ENCODE measurements at places on chromosomes 2 and 18. TPM values are rescaled to one million over a fixed set of nuclear protein-coding genes. Genes with fewer than 3 reads are reported as not detected.

ZNF513 gene
- 30.2 TPM for total RNA-seq

TUBA4B gene
- not detected for total RNA-seq

GRCh38 chr2:174121175-174121574 lies 127.2 kb downstream of the OLA1 start:
- DNase-seq: no peak

DNA sequence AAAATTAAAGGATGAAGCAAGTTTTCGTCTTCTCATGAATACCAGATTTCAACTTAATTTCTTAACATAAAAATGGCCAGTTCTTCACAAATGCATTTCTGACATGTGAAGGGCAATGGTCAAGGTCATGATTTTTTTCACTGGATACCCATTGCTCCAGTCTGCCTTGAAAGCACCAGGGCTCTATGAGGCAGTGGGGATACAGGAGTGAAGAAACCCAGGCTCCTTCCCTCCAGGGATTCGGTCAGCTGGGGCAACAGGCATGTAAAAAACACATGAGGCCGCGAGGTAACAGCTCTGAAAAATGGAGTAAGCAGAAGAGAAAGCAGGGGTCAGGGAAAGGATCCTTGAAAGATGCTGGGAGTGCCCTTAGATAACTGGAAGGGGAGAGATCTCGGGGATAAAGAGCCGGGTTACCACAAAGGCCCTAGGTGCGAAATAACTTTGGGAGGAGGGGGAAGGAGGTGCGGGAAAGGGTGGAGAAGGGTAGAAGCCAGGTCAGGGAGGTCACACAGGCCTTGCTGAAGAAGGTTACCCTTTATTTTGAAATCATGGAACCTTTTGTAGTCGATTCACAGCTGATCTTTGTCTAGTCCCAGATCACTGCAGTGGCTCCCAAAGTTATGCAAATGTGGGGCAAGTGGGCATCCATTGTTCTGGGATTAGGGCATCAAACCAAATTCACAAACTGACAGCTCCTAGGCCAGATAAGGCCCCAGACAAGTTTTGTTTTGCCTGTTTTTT lies 5.2 kb upstream of the SPRED2 start:
- peak; percentile 31 for DNase-seq

- no peak for DNase-seq
Measured at GRCh38 chr2:46067501-46068305, 229.5 kb upstream of the EPAS1 start.

DNA sequence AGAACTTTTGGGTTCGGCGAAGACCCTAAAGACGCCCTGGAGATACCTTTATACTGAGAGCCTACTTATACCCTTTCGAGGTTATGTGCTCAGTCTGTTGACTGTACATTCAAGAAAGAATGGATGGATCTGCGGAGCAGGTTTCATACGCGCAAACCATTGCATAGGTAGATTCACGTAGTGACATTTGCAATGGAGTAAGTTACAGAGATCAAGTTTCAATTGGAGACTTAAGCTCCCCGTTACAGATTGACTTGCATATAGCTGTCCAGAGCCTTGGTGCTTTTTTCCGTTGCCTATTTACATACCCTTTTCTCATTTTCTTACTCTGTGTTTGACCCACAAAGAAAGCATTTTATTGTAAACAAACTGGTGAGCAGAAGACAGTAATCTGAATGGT lies 923 bp downstream of the PSMD1 start:
- no peak for DNase-seq

DNA sequence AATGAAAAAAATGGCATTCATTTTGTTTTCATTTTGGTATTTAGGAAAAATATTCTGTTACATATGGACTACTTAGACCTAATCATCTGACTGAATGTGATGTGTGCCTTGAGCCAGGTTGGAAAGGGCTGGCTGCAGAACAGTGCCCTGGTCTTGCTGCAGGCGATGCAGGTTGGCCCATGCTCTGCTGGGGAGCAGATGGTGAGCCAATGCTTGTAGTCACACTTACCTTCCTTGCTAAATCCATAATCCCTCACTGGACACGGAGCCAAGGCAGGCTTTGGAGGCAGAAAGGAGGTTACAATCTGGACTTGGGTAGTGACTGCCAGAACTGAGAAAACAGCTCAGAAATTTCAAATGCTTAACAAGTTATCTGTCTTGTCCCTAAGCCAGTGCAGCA lies 228.7 kb downstream of the ARHGAP15 start:
- peak; percentile 64 for DNase-seq

- DNase-seq: no peak
Measured at GRCh38 chr2:236608710-236609109, 39.1 kb downstream of the ACKR3 start.

GRCh38 chr2:181586569-181587081 lies 70.3 kb downstream of the CERKL start:
- DNase-seq: peak; percentile 50

GRCh38 chr18:79753391-79753851 lies 44.3 kb upstream of the KCNG2 start:
- peak; percentile 6 for DNase-seq

Measured in glutamatergic neuron (in vitro differentiated cells).